ENCODE measurements at places on chromosomes 1 and 21.

DNA sequence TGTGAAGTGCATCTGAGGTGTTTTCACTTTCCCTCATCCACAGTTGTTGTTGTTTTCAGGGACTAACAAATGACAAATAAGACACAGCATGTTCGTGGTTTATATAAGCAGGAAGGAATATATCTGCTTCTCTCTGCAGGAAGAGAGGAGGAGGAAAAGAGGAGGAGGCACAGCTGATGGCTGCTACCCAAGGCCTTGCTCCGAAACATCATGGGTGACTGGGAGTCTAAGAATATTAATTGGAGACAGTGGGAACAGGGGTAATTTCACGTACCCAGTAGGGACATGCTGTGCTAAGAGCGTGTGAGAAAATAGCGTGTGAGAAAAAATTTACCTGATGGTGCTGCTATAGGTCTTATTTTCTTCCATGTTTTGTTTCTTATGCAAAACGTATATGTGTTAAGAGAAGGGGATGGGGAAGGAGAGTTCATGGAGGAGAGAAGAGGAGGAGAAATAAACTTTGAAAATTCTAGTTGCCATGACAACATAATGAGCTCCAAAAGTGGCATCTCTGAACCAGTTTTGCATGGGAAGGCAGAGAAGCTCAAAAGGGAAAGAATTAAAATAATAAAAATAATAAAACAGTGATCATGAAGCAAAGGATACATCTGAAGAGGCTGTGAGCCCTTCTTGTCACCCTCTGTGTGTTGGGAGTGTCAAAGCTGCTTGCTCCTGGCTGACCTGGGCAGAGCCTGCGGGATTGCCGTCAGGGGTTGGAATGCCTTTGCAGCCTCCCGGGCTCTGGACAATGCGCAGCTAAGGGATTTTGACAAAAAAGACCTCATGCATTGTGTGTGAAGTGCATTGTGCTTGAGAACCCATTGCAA is 192.0 kb downstream of the CACNA1E start:
- H3K4me3 ChIP-seq, result no peak overlapping the region
- no peak for DNase-seq
- no peaks in the 10 kb centered on the region for H3K4me1 ChIP-seq
- no peak overlapping the region for H3K27ac ChIP-seq
- H3K36me3 ChIP-seq, result no peaks in the 10 kb centered on the region

DNA sequence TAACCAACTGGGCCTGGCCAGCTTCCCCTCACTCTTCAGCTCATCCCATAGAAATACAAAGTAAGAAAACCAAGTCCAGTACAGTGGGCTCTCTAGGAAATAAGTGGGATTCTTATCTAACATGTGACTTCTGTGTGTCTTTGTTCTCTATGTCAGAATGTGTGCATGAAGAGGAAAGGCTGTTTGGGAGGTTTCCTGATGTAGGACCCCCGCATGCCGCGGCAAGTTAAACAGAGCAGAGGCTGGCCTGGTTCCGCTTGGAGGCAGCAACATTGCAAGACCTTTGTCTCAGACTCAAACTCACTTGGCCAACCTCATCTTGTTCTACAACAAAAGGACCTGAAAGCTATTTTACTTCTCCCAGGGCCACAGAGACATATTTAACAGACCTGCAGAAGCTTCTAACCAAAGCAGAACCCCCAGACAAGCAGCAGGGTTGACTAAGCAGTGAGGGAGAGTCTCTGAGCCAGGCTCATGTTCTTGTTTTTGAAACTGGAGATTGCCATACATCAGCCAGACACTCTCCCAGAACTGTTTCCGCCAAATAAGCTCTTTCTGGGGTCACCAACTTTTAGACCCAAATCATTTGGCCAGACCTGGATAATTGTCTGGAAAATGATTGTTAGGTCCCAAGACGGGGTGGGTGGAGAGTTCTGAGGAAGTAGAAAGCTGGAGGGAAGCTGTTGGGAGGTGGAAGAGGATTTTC is 6.2 kb downstream of the MTARC2 start:
- H3K4me1 ChIP-seq, result no peaks in the 10 kb centered on the region
- H3K4me3 ChIP-seq, result no peak overlapping the region
- no peak for DNase-seq
- no peaks in the 10 kb centered on the region for H3K27me3 ChIP-seq
- no peak overlapping the region for H3K27ac ChIP-seq
- H3K36me3 ChIP-seq, result no peaks in the 10 kb centered on the region

- no peaks in the 10 kb centered on the region for H3K27me3 ChIP-seq
- no peak overlapping the region for H3K4me3 ChIP-seq
- no peak overlapping the region for H3K27ac ChIP-seq
- peaks cover 3% of the 10 kb centered on the region for H3K36me3 ChIP-seq
- no peak for DNase-seq
Measured at GRCh38 chr1:151774256-151774922, 11.1 kb upstream of the MRPL9 start.

DNA sequence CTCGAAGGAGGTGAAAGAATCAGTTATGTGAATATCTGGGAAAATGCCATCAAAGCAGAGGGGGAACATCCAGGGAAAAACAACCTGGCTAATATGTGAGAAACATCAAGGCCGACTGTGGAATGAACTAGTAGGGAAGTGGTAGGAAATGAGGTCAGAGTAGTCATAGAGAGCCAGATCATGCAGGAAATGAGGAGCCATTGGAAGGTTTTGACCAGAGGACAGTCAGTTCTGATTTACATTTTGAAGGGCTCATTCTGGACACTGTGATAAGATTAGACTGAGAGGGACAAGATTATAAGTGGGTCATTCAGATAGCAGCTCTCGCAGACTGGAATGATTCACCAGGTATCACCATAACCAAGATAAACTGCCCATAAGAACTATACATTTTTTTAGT is 63.7 kb downstream of the SYT14 start:
- H3K27ac ChIP-seq, result no peak overlapping the region
- H3K27me3 ChIP-seq, result peaks cover 56% of the 10 kb centered on the region
- DNase-seq, result no peak
- no peaks in the 10 kb centered on the region for H3K36me3 ChIP-seq
- H3K4me1 ChIP-seq, result no peaks in the 10 kb centered on the region
- no peak overlapping the region for H3K4me3 ChIP-seq
